ENCODE measurements at places on chromosomes 3 and 15. TPM values are rescaled to one million over a fixed set of nuclear protein-coding genes. Genes with fewer than 3 reads are reported as not detected.

GRCh38 chr3:146705225-146705624 is 100.1 kb upstream of the PLSCR5 start:
- H3K27ac ChIP-seq = no peak overlapping the region
- no peaks in the 10 kb centered on the region for H3K27me3 ChIP-seq
- DNase-seq = no peak

Gene MCF2L2
- 1.3 TPM for total RNA-seq

Gene PTH1R
- total RNA-seq = 4.7 TPM

Gene ZIC4
- total RNA-seq = under 0.01 TPM

DNA sequence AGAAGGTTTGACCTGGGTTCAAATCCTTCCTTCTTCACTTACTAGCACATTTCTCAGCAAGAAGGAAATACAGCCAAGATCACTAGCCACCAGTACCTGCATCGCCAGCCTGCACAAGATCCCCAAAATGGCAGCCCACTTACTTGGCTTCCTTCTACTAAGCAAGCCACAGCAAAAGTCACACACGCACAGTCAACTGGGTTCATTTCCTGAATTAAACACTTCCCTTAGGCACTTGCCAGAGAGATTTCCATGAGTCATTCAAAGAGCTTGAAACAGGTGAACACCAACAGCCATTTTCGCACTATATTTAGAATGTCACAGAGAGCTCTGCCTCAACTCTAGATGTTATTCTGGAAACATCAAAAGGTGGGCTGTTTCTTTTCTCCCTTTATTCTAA is 42.6 kb downstream of the MGLL start:
- no peak overlapping the region for H3K4me3 ChIP-seq
- no peak overlapping the region for H3K27ac ChIP-seq
- H3K27me3 ChIP-seq = no peaks in the 10 kb centered on the region

Gene GHSR
- not detected for total RNA-seq

Gene KBTBD13
- total RNA-seq = not detected

Gene REC114
- not detected for total RNA-seq

DNA sequence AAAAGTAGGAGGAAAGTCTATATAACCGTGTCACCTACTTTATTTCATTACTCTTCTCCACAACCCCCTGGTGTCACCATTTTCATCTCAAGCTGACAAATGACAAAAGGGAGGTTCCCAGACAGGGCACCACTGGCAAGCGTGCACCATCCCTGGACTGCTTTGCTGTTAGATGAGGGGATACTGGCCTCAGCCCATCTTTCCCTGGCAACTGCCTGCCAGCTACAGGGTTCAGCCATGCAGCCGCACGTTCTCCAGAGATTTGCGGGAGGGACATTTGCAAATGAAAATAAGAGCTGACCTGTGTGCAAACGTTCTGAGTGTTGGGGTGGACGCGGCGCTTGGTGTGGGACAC is 660 bp downstream of the UROC1 start:
- no peaks in the 10 kb centered on the region for H3K27me3 ChIP-seq
- no peak overlapping the region for H3K27ac ChIP-seq
- H3K4me1 ChIP-seq = no peaks in the 10 kb centered on the region
- H3K36me3 ChIP-seq = no peaks in the 10 kb centered on the region
- H3K4me3 ChIP-seq = no peak overlapping the region
